ENCODE measurements at places on chromosomes 13 and 19.

DNA sequence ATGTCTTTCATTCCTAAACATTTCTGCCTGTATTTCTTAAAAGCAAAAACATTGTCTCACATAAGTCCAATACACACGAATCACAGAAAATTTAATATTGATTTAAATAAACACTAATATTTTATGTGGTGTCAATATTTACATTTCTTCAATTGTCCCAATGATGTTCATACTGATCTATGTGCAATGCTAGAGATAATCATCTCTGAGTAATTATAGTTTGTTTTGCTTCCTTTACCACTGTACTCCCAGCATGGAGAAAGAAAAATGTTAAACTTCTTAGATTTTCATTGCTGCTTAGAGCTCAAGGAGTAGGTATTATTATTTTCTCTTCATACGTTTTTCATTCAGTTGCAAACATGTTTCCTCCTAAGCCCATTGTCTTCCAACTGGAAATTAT, 434.2 kb upstream of the PRR20A start:
- no peak for DNase-seq

DNA sequence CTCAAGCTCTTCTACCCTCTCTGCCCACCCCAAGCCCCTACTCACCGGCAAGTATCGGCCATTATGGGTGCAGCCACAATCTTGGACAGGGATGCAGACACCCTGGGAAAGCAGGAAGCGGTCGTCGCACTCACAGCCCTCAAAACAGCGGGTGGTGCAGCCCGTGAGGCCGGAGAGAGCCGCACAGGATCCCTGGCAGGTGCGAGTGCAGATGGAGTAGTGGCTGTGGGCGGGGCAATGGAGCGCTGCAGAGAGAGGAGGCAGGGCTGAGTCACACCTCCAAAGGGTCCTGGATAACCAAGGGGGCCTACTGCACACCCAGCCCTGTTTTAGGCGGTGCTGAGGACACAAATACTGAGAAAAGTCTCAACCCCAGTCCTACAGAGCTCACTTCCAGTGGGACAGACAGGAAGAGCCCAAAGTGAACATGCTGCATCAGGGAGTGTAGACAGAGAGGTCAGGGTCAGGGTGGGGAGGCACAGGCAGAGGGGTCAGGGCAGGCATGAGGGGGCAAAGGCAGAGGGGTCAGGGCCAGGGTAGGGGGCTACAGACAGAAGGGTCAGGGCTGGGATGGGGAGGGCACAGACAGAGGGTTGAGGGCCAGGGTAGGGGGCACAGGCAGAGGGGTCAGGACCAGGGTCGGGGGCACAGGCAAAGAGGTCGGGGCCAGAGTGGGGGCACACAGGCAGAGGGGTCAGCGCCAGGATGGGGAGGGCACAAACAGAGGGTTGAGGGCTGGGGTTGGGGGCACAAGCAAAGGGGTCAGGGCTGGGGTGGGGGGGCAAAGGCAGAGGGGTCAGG, 24.2 kb upstream of the FBL start:
- no peak for DNase-seq

DNA sequence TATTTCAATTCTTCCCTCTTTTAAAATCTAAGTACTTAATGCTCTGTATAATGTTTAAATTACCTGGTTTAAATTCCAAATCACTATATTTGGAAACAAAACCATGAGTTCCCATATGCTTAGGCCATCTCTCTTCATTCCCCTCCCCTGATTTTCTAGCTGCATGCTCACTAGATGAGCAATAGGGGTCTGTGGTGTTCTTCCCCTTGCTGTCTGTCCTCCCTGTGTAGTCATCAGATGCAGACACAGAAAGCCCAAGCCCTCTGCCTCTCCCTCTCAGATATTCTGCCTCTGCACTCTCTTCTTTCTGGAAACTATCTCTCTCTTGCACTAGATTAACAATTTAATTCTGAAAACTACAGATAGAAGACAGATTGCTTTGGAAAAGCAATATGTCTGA, 1730.2 kb downstream of the OLFM4 start:
- no peak for DNase-seq

DNA sequence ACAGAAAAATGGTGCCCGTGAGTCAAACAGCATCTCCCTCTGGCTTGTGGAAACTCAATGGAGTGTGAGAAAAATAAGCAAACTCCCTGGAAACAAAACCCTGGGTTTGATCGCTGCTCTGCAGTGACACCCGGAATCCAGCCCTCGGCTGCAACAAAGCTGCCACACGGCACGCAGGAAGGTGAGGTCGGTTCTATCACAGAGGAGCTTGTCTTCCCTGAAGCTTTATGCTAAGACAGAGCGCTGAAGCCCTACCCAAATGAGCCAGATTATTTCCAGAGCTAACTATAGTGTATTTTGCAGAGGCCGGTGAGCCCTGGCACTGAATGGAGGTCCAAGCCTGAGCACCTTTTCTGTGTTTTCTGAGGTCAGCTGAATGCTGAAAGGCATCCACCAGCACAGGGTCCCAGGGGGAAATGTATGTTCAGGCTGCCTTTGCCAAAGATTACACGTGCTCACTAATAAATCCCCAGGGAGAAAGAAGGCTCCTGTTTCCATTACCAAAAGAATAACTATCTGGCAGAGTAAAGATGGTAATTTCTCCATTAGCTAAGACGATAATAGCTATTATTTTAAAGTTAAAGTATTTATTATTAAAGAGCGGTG, 77.8 kb downstream of the TSHZ3 start:
- no peak for DNase-seq

DNA sequence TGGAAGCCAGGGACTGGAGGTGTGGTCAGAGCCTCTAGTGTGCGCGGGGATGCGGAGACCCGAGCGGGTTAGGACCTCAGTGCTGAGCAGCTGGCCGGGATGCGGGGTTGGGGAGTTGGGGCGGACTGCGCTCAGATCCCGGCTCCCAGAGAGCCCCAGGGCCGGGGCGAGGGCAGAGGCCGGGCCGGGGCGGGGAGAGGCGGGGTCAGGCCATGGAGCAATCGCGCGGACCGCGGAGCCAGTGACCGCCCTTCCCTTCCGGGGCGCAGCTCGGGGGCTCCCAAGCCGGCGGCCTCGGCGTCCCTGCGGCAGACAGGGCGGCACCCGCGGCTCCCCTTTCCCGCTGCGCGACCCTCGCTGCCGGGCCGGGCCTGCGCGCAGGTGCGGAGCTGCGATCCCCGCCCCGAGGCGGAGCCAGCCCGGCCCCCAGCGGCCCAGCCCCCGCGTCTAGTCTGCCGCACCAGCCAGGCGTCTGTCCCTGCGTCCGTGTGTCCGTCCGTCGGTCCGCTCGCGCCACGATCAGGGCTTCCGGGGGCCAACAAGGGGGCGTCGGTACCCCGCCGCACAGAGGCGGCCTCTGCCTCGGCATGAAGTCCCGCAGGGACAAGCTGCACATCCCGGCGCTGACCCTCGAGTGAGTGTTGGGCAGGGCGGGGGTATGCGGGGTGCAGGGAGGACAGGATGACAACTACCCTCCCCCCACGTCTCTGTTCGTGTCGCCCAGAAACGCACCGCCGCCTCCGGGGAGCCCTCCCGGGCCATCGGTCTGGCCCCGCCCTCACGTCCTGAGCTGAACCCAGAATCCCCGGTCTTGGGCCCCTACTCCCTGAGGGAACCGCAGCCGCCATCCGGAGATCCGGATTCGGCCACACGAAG, 12.4 kb downstream of the MAST3 start:
- no peak for DNase-seq

DNA sequence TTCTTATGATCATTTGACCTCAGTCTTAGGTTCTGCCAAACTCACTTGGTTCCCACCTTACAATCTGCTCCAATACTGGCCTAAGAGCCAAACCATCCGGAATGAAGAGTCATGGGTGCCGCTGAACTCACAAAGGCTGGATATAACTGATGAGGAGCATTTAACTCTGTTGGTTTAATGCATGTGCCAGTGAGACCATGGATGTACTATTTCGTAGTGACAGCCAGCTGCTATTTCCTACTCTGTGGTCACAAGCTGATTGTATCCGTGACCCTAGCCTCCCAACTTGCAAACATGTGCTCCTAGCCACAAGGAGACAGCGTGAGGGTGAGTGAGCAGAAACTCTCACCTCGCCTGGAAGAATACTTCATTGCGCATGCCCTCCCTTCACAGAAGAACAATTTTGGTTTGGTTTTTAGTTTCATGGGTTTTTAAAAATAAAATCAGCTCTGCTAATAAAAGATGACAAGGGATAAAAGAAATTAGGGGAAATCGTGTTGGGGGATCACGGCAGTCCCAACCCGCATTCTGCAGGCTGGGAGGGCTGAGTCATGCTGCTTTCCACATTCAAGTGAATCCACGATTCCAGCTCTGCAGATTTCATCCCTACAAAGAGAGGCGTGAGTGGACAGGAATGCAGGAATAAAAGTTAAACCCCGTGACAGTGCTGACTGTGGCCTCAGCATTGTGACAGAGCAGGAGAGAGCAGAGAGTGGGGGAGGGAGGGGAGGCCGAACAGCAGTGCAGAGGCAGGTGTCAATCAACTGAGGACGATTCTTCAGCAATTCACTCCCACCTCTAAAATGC, 66.8 kb upstream of the RAP2A start:
- no peak for DNase-seq

DNA sequence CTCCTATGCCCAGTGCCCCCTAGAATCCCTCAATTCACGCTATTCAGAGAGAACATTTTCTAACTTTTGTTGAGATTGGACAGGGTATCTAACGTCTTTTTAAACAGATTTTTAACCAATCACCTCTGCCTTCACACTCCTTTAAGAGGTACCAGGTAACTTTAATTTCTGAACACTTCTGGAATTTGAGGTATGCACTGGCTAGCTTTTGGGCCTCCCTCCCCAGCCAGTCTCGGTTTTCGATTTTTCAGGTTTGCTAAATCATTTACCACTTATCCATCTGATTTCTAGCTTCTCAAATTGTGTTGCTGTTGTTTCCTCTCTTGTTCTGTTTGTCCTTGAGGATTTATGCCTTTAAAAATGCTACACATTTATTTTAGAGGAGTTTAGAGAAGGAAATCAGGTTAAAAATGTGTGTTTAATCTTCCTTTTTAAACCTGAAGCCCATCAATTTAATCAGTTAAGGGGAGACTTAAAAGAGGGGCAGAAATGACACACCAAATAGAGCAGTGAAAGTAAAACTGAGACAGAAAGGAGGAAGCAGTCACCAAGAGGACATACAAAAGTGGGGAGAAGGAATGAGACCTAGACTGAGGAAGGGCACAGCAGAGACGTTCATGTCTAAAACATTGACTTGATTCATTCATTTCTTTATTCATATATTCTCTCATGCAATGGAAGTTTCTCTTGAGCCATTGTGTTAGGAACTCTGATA, 139.6 kb upstream of the HTR2A start:
- no peak for DNase-seq

- DNase-seq = no peak
Measured at GRCh38 chr13:39587939-39588338, 15.1 kb downstream of the LHFPL6 start.
